ENCODE measurements at places on chromosomes 5 and 9.

- DNase-seq = no peak
These were observed 5.2 kb upstream of the ALDOB start for GRCh38 chr9:101440714-101441230.

- no peak for DNase-seq
These were observed 120.5 kb downstream of the NFIB start for GRCh38 chr9:14193328-14193990.

DNA sequence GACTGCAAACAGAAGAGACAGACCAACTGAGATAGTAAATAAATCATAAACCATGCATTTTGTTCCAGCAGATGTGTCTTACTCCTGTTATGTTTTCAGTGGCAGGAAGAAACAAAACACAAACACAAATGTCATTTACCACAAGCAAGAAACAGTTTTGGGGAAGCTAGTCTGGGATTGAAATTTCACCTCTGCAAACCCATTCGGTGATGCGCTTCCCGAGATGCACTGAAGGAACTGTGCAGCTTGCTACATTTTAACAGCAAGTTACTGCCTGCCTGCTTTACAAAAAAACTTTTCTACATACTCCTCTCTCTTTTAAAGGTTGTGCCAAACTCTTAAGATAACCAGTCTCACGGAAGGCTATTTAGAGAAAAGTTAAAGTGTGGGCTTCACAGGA is 3.2 kb downstream of the MACROH2A1 start:
- no peak for DNase-seq

DNA sequence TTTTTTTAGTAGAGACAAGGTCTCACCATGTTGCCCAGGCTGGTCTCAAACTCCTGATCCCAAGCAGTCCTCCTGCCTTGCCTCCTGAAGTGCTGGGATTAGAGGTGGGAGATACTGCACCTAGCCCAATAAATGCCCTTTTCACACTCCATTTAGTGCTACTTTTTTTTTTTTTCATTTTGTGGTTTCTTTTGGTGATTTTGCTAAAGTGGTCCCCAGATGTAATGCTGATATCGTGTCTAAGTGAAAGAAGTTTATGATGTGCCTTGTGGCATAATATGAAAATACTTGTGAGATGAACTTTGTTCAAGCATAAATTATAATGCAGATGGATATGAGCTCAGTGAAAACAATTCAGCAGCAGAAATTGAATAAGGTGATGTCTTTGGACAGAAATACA is 227.4 kb downstream of the ARHGAP26 start:
- no peak for DNase-seq

- DNase-seq = no peak
These were observed 117.2 kb downstream of the APBA1 start for GRCh38 chr9:69554945-69555344.

DNA sequence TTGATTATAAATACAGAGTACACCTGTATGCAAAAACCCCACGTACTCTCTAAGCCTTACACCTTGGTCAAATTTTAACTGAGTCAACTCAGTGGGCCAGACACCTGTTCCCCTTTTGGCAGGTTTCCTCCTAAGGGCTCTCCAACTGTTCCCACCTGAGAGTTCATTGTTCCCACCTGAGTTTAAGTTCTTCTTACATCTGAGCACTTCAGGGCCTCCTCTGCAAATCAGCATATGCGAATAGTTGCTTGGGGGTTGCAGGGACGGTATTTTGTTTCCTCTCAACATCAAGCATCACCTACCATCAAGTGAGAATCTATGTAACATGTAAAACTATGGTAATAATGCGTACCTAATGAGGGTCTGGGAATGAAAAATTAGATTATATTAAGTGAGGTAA is 300.0 kb downstream of the PIK3R1 start:
- DNase-seq = no peak

DNA sequence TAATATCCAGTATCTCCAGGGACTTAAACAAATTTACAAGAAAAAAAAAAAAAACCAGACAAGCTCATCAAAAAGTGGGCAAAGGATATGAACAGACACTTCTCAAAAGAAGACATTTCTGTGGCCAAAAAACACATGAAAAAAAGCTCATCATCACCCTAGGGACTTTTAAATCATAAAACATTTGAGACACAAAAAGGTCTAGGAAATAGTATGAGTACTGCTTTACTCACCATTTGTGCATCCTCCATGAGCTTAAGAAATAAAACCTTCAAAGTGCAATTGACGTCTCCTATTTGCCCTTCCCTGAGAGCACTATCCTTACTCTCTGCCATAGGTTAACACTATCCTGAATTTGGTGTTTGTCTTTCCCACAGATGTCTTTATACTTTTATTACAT is 193.7 kb upstream of the NREP start:
- no peak for DNase-seq

DNA sequence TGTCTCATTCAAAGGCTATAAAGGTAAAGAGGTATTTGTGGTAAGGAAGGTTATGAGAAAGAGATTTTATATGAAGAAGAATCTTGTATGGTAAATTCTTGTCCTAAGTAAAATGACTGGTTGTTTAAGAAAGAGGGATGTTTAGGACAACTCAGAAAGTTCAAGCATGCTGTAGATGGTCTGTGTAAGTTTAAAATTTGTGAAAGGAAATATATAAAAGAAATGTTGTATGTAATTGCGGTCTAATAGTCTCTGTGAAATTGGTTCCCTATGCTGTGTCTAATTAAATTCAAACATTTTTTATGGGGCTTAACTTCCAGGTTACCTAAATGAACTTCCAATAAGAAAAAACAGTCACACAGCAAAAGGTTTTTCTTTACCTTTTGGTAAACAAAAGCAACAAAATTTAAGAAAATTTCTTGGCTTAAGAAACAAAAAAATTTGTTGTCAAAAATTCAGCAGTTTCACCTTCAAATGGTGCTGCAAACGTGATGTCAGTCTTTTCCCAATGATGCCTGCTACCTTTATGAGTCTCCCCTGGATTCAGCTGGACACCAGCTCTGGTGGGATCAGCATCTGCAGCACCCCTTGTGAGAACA is 83.0 kb upstream of the FCN1 start:
- no peak for DNase-seq

- peak; percentile 31 for DNase-seq
These were observed 61.8 kb downstream of the TLE4 start for GRCh38 chr9:79633558-79633957.

DNA sequence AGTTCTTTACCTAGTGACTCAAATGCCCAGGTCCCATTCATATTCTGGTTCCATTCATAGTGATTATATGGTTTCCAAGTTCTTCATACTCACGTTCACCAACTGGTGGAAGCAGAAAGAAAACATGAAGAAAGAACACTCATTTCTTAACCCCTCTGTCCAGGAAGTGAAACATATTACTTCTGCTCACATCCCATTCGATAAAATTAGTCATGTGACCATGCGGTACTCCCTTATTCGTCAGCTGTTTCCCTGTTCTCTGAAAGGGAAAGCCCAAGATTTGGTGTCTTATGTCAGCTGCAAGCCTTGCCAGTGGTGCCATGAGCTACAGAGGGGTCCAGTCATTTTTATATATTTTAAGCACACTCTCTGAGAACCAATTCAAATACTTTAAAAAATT is 387.0 kb upstream of the DMAC1 start:
- DNase-seq = peak; percentile 17

DNA sequence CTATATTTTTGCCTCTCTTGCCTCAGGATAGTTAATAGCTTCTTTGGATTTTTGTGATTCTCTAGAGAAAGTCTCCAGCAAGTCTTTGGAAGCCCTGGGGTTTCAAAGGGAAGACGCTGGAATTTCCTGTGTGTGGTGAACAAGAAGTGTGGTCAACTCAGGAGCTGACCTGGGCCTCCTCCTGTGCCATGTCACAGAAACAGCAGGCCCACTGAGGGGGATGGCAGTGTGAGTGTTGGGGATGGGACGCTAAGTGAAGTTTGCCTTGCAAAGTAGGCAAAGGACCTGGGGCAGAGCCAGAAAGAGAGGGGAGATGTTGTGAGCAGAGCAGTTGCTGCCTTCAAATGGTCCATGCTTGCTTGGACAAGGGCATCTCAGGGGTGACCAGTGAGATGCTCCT is 226.3 kb downstream of the DMRT2 start:
- DNase-seq = no peak

- no peak for DNase-seq
These were observed 4.2 kb upstream of the DPM2 start for GRCh38 chr9:127941961-127942215.

DNA sequence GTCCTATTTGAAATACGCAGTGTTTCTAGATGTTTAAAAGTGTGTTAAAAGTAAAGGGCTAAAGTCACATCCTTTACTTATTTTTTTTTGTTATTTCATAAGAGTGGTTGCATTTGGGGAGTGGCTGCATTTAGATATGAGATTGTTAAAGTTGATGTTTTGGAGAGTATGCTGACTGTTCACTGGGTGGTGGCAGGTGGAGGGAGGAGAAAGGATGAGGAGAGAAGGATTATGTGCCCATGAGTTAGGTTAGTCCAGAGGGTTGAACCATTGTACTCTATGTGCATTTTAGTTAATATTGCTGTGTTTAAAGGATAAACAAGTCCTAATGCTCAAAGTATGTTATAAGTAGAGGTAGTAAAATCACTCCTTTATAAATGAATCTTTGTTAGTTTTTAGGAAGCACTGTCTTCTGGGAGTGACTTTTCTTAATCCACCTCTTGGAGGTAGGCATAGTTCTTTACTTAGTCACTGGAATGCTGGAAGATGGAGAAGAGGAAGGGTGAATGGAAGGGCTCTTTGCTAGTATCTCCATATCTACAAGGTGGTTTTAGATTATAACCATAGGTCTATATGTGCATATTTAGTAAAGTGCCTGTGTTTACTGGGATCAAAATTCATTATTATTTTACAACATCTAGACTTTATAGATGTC is 332.3 kb downstream of the NPR3 start:
- no peak for DNase-seq

DNA sequence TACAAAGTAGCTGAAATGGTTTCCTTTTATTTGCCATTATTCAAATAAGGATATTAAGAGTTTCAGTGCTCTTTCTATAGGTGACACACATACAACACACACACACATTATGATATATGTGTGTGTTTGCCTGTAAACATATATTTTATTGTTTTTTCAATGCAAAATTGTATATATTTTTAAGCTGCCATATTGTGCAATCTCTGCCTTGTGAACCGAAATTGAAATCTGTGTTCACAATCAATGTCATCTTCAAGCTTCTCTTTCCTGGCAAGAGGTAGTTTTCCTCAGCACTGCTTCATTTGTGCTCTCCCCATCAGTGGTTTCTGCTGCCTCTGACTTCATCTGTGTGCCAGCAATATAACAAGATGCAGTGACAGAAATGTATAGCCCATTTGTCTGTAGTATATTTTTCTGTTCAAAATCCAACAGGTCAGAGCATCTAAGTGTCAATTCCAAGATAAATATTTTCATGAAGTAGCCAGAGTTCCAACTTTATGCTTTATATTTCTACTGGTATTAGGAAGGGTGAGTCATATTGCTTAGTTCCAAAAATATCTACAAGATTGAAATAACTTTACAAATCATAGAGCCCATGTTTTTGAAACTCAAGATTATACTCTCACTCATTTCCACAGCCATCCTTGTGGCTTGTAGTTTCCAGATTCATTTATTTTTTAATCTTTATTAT is 1704.8 kb upstream of the CDH9 start:
- no peak for DNase-seq

Data from activated CD4-positive, alpha-beta T cell treated with anti-CD3 and anti-CD28 coated beads, Interleukin-2, Interleukin-4, amounts not matched to agents 100 ng/mL and 50 ng/mL, durations not matched to agents 16 hours and 8 hours (primary cell).